Aorta (tissue), 5 donors: ENCODE measurements at places on chromosomes 3 and 15. TPM values are rescaled to one million over a fixed set of nuclear protein-coding genes. Genes with fewer than 3 reads are reported as not detected.
A peak's percentile ranks its signal among the peaks of the same experiment; 100 is the strongest.

The BLM gene
- total RNA-seq = 0.94 TPM

DNA sequence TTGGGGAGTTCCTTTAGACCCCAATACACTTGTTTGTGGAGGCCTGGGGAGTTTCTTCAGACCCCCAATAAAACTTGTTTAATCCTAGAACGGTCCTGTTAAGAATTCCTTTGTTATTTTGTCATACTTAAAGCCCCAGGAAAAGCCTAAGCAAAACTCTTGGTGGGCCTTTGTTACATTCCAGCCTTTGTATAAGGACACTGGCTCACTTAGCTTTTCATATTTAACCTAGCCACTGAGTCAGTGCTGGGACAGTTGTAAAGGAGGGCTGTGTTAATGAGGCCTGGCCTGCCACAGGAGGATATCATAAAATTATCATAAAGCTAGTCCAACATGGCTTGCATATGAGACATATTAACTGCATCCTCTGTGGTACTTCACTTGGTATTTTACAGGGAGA is 760.1 kb downstream of the ZNF385D start:
- H3K27ac ChIP-seq = no peak overlapping the region
- DNase-seq = no peak
- H3K27me3 ChIP-seq = no peaks in the 10 kb centered on the region

GRCh38 chr3:104080088-104080626 is 1286.6 kb upstream of the ALCAM start:
- H3K27ac ChIP-seq = no peak overlapping the region
- no peak for DNase-seq
- H3K4me3 ChIP-seq = no peak overlapping the region
- no peaks in the 10 kb centered on the region for H3K4me1 ChIP-seq
- H3K27me3 ChIP-seq = no peaks in the 10 kb centered on the region

GRCh38 chr15:92393980-92394308 is 263 bp downstream of the ST8SIA2 start:
- no peaks in the 10 kb centered on the region for H3K27me3 ChIP-seq
- H3K36me3 ChIP-seq = no peaks in the 10 kb centered on the region
- H3K4me1 ChIP-seq = no peaks in the 10 kb centered on the region

GRCh38 chr3:52568069-52568468 is 31.7 kb downstream of the UQCC5 start:
- H3K4me3 ChIP-seq = no peak overlapping the region
- no peaks in the 10 kb centered on the region for H3K27me3 ChIP-seq
- no peak for DNase-seq
- no peak overlapping the region for H3K27ac ChIP-seq
- H3K4me1 ChIP-seq = no peaks in the 10 kb centered on the region

- no peak overlapping the region for H3K4me3 ChIP-seq
- H3K27me3 ChIP-seq = no peaks in the 10 kb centered on the region
- H3K27ac ChIP-seq = no peak overlapping the region
- H3K36me3 ChIP-seq = no peaks in the 10 kb centered on the region
- DNase-seq = no peak
- H3K4me1 ChIP-seq = no peaks in the 10 kb centered on the region
Measured at GRCh38 chr3:128578346-128578745, 72.3 kb downstream of the RPN1 start.

DNA sequence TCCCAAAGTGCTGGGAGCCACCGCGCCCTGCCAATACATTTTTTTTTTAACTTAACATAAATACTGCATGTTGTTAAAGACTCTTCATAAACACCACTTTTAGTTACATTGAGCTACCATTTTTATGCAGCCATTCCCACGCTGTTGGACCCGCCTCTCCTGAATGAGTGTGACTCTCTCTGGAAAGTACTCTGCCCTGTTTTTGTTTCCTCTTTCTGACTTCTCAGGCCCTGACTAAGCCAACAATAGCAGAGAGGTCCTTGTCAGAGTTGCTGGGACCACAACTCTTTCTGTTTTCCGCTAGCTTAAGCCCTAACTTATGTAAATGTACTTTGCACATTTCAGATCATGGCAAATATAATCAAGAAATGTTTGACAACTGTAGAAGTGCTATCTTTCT is 35.2 kb downstream of the PARP15 start:
- no peaks in the 10 kb centered on the region for H3K27me3 ChIP-seq
- no peak for DNase-seq
- no peak overlapping the region for H3K4me3 ChIP-seq
- H3K4me1 ChIP-seq = no peaks in the 10 kb centered on the region
- no peak overlapping the region for H3K27ac ChIP-seq

- no peak for DNase-seq
- H3K27ac ChIP-seq = no peak overlapping the region
- no peak overlapping the region for H3K4me3 ChIP-seq
- H3K36me3 ChIP-seq = no peaks in the 10 kb centered on the region
- H3K27me3 ChIP-seq = no peaks in the 10 kb centered on the region
Measured at GRCh38 chr3:171561596-171562323, 101.6 kb upstream of the TNIK start.

The SLC15A2 gene
- total RNA-seq = 5.5 TPM

The ITPKA gene
- 0.29 TPM for total RNA-seq

DNA sequence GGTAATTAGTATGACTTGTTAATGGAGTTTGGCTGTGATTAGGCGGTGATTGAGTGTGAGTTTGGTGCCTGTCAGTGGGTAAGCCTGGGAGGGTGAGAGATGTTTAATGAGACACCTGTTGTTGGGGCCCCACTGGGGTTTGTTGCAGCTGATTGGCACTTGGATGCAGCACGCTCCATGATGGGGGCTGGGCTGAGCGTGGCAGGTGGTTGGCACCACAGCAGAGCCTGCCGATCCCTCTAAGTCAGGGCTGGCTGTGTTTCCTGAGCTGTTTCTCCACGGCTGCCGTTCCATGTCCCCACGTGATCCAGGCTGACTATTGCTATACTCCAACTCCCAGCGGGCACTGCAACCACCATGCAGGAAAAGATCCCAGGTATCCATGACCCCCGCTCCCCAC is 93.5 kb upstream of the ARRDC4 start:
- no peak overlapping the region for H3K4me3 ChIP-seq
- no peak for DNase-seq
- no peak overlapping the region for H3K27ac ChIP-seq
- H3K27me3 ChIP-seq = no peaks in the 10 kb centered on the region

The MINAR1 gene
- total RNA-seq = 0.91 TPM

GRCh38 chr3:106719583-106719982 is 657.7 kb upstream of the CCDC54 start:
- H3K27ac ChIP-seq = no peak overlapping the region
- no peak for DNase-seq
- no peaks in the 10 kb centered on the region for H3K27me3 ChIP-seq
- no peaks in the 10 kb centered on the region for H3K4me1 ChIP-seq

DNA sequence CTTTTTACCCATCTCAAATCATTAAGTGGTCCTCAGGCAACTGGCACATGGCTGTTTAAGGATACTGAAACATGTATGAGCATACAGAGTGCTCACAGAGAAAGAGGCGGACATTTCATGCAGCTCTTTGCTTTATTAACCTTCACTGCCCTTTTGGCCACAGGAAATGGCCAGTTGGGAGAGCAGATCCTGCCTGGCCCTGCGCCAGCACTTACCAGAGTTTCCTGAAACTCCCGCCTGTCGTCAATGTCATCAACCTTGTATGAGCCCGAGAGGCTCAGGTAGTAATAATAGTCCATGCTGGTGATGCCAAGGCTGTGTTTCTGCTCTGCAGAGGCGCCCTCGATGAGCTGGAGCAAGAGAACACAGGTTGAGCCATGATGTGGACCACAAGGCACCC is 17.8 kb downstream of the LDHAL6B start:
- no peak overlapping the region for H3K4me3 ChIP-seq
- no peak overlapping the region for H3K27ac ChIP-seq
- DNase-seq = no peak
- no peaks in the 10 kb centered on the region for H3K27me3 ChIP-seq
- peaks cover 4% of the 10 kb centered on the region for H3K36me3 ChIP-seq

- H3K4me3 ChIP-seq = peak within 1 kb of the TSS; percentile 85
- no peaks in the 10 kb centered on the region for H3K27me3 ChIP-seq
- peak; percentile 87 for DNase-seq
- H3K27ac ChIP-seq = peak within 1 kb of the TSS; percentile 79
- no peaks in the 10 kb centered on the region for H3K36me3 ChIP-seq
Measured at GRCh38 chr3:138114988-138115971, at the start of gene DZIP1L. Gene DZIP1L, minus strand, starts transcription at chr3:138115608. Its CDS starts 11,637 bp downstream, at chr3:138103971.
